NCI-H446 treated with DMSO at 0.1 percent for 48 hours (cell line): ENCODE measurements at places on chromosomes 6 and 20.

GRCh38 chr6:13428583-13429405, 58.6 kb downstream of the GFOD1 start:
- no peak for DNase-seq

GRCh38 chr6:139711804-139712585, 337.5 kb upstream of the CITED2 start:
- peak; percentile 14 for DNase-seq

DNA sequence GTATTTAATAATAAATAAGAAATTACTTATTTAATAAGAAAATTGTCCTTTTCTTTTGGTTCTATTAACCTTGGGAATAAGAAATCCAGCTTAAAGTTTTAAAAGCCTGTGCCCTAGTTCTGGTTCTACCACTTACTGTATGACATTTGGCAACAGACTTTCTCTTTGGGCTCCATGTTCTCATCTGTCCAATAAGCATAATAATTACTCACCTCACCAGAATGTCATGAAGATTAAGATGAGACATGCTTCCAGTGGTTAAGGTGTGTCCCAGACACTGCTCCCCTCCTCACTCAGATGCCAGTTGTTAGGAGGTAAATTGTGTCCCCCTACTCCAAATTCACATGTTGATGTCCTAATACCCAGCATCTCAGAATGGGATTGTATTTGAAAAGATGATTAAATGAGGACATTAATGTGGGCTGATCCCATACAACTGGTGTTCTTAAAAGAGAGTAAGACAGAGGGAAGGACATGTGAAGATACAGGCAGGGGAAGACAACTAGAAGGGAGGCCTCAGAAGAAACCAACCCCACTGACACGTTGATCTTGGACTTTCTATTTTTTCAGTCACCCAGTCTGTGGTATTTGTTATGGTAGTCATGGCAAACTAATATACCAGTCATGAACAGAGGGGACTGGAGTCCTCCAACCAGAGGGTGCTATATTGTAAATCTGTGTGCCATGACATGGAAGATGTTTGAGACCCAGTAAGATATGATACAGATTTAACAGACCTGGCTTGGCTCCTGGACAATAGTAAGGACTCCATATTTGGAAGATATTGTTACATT, 6.4 kb upstream of the MICAL1 start:
- DNase-seq: no peak

DNA sequence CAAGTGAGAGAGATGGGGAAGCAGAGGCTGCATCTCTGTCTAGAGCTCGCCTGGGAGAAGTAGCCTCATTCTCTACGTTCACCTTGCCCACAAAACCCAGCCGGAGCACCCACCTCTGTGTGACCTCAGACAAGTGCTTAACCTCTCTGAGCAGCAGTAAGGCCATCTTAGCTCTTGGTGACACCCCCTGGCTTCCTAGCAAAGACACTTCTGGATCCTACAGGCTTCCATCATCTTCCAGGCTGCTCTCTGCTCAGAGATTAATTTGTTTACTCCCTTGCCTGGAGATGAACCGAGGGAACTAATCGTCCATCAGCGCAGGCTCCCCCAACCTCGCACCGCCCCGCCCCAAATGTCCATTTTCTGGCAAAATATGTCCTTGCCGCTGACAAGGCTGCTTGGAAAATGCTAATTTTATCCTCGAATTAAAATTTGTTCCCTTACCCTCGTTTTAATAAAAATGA, 24.0 kb upstream of the CTNNBL1 start:
- DNase-seq: no peak

GRCh38 chr6:16568128-16568527, 193.1 kb downstream of the ATXN1 start:
- no peak for DNase-seq

DNA sequence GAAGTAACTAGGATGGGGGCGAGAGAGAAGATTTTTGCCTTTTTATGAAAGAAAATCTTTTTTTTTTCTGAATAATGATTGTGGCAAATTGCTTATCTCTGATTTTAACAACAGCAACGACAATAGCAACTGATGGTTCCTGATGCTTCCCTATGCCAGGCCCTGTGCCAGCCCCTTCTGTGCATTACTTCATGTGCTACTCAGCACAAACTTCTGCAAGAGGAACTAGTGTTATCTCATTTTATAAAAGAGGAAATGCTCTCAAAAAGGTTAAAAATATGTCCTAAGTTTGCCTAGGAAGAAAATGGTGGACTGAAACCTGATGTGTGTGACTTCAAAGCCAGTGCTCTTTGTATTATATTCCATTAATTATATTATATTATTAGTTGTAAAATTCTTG, 74.0 kb upstream of the RALGAPA2 start:
- no peak for DNase-seq

DNA sequence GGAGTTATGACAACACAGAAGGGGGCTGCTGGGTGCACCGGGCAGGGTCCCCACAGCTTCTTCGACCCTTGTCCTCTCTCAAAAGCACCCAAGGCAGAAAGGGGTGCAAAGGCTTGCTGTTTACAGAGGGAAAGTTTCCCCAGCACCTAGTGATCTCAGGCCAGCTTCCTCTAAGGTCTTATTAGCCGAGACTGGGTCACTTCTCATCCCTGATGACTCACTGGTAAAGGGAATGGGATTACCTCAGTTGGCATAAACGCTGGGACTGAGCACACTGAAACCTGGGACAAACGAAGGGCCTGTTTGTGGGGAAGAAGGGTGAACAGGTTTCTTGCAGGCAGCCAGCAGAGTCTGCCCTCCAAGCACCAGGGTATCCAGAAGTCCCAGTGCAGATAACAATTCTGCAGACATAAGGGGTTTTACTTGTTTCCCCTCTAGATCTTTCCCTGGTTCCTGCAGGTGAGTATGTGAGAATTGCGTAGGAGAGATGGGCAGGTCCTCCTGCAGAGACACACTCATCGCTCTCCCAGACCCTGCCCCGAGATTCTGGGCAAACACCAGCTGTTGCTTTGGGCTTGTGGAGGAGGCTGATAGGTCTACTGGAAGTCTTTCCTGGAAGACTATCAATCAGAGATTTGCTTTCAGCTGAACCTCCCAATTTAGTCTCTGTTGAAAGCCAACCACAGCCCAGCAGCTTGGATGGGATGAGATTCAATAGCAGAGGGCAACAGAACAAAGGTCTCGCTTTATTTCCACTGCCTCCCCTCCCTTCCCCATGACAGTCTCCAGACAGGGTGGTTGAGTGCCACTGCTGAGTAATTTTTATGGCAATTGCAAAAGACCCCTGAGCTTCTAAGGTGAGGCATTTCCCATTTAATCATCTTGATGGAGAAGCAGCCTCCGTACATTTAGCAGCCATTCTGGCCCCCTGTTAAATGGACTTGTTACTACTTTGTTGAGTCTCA, 25.7 kb downstream of the KCNG1 start:
- DNase-seq: peak; percentile 27

- no peak for DNase-seq
Observed at GRCh38 chr6:27468334-27468733, 4.6 kb downstream of the ZNF184 start.

GRCh38 chr6:83047065-83047754, 18.4 kb downstream of the UBE3D start:
- no peak for DNase-seq

GRCh38 chr20:3314391-3314790, 75.4 kb upstream of the SLC4A11 start:
- no peak for DNase-seq

DNA sequence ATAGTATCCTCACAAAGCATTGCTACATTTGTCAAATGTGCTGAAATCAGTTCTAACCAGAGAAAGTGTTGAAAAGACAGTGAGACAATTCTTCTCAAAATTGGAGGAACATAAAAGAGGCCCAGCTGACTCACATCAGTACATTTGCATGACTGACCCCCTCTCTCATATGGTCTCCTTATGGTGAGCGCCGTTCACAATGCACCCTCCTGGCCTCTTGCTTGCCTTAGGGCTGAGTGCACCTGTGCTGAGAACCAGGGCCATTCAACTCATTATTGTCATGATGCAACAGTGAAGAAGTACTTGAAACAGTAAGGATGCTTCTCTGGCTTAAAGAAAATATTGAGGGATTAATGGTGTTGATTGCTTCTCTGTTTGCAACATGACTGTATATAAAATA, 375.2 kb upstream of the AGPAT4 start:
- no peak for DNase-seq

- no peak for DNase-seq
Observed at GRCh38 chr6:98529364-98529763, 305.0 kb upstream of the POU3F2 start.

DNA sequence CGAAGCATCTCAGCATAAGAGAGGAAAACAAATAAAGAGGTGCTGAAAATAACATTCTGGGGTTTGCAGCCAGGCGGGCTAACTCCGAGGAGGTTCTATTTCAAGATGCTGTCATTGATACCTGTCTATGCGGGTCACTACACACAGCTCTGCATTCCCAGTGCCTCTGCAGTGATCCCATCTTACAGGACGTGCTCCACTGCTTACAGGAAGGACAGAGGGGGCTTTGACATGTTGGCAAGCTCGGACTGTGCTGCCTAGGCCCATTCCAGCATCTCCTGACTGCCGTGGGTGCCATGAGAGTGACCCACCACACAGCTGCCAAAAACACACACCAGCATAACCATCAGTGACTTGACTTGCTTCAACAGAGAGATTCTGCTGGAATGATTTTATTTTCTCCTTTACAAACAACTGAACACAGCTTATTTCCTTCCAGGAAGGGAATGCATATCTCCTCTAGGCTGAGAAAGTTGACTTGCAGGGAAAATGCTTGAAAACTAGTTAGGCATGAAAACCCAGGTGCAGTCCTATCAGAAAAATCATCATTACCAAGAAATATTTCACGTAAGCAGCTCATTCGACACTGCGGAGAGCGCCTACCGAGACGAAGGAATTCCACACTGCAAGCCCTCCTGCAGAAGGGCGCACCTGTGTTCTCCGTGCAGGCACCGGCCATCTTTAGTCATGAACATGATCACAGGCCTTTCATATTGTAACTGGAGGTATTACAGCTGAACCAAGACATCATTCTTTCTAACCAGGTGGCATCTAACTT, 62.5 kb downstream of the RAMACL start:
- no peak for DNase-seq

DNA sequence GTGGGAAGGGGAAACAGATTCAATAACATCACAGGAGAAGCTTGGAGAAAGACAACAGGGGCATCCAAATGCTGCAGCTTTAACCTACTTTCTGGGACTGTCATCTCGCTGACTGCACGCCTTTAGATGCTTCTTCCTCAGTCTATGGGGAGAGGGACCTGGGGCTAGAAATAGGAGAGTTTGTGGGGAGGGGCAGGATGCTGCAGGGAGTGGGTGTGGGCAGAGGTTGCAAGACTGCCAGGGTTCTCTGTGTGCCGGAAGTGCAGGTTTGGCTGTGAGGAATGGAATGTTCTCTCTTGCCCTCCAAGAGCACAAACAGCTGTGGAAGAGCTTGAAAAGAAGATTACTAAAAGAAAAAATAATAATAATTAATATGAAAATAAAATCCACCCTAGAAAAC, 93.2 kb downstream of the FOXO3 start:
- no peak for DNase-seq

DNA sequence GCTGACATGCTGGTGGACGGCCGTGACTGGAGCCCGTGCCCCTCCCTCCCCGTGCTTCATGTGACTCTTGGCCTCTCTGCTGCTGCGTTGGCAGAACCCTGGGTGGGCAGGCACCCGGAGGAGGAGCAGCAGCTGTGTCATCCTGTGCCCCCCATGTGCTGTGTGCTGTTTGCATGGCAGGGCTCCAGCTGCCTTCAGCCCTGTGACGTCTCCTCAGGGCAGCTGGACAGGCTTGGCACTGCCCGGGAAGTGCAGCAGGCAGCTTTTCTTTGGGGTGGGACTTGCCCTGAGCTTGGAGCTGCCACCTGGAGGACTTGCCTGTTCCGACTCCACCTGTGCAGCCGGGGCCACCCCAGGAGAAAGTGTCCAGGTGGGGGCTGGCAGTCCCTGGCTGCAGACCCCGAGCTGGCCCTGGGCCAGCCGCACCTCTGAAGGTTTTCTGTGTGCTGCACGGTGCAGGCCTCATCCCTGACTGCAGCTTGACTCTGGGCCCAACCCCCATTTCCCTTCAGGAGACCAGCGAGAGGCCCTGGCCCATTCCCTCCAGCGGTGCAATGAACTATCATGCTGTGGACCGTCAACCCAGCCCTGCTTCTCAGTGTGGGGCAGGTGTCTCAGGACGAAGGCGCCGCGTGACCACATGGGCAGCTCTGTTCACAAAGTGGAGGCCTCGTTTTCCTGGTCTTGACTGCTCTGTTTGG, 8.1 kb downstream of the NPBWR2 start:
- peak; percentile 44 for DNase-seq

- DNase-seq: peak; percentile 64
Observed at GRCh38 chr6:127956956-127957355, 56.1 kb upstream of the THEMIS start.

- no peak for DNase-seq
Observed at GRCh38 chr6:7042654-7043545, 64.9 kb upstream of the RREB1 start.

DNA sequence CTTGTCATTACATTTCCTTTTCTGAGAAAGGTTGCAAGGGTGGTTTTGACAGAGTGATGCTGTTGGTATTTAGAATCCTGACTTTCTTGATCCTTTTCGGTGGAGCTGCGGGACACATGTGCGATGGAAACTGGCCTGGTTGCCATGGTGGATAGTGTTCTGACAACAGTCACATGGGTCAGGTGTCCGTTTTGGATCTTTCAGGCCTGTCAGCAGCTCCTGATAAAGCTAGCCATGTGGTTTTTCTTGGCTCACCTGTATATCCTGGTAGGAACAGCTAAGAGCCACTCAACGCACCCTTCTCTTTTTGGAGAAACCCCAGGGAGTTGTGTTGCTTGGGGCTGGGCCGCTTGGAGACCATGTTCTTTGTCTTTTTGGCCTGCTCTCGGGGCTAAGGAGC, 177.4 kb downstream of the MTFR2 start:
- DNase-seq: no peak

DNA sequence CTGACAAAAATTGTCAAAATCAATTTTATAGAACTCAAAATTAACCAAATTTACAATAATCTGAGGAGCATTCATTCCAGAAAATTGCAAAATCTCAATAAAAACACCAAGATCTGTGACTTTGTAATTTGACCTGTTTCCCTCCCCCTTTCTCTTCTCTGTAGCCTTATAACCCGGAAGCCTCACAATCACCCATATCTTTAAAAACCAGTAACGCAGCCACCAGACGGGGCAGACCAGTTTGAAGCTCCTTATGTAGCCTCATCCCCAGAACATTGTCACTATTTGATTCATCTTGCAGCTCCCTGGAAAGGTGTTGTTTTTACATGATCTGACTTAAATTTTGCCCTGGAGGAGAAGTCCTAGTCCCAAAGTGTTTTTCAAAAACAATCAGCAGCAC, 27.5 kb upstream of the TGM6 start:
- no peak for DNase-seq

- DNase-seq: no peak
Observed at GRCh38 chr6:21902628-21903169, 309.1 kb downstream of the SOX4 start.
